ENCODE measurements at places on chromosomes 3 and 15. TPM values are rescaled to one million over a fixed set of nuclear protein-coding genes. Genes with fewer than 3 reads are reported as not detected.

The WDR53 gene
- total RNA-seq: 34.8 TPM

The TRNT1 gene
- total RNA-seq: 21.2 TPM

DNA sequence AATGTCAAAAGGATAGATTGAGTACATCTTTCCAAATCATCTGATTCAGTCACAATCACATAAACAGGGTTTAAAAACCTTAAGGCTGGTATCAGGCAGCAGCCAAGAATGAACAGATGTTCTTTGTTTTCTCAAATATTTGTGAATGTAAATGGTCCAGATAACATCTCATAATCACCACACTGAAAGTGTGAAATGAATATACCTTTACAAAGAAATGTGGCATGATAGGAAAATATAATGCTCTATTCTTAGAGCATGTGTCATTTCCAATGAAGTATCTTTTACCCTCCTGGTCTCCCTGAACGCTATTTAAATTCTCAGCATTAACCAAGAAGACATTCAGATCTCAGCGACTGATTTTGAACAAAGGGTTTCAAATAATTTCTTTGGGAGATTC is 8.8 kb upstream of the ACTC1 start:
- no peaks in the 10 kb centered on the region for H3K36me3 ChIP-seq
- H3K4me3 ChIP-seq: no peak overlapping the region
- no peak for DNase-seq
- H3K4me1 ChIP-seq: no peaks in the 10 kb centered on the region

GRCh38 chr3:102577082-102577789 is 142.4 kb downstream of the ZPLD1 start:
- H3K4me1 ChIP-seq: no peaks in the 10 kb centered on the region
- H3K36me3 ChIP-seq: no peaks in the 10 kb centered on the region
- no peak overlapping the region for H3K4me3 ChIP-seq

DNA sequence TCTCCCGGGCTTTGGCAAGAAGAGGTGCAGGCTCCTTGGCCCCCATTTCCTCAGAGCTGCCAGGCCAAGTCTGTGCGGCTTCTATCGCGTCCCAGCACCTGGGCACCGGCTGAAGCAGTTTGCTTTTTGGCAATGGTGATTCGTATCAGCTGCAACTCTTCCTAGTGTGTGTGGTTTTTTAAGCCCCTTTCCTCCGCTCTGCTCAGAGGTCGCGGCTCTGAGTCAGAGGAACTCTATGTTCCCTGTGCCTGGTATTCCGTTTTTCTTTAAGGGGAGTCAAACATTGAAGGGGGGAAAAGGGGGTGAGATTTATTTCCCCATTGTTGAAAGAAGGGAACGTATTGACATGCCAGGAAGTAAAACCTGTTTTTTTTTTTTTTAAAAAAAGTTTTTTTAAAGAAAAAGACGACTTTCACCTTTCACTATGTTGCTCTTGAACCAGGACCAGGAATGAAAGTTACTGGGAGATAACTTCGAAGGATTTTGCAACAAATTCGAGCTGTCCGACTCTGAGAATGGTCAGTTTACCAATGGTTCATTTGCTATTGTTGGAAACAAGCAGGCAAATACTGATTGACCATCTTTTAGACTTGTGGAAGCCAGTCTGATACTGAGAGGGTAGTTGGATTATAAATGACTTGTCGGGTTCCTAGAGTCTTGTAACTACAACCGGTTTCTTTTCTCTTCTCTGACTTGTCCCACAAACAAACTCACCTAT is 1.1 kb downstream of the ARMC8 start:
- DNase-seq: peak; percentile 46
- peak overlapping the region; percentile 76 for H3K27ac ChIP-seq
- H3K36me3 ChIP-seq: no peaks in the 10 kb centered on the region

DNA sequence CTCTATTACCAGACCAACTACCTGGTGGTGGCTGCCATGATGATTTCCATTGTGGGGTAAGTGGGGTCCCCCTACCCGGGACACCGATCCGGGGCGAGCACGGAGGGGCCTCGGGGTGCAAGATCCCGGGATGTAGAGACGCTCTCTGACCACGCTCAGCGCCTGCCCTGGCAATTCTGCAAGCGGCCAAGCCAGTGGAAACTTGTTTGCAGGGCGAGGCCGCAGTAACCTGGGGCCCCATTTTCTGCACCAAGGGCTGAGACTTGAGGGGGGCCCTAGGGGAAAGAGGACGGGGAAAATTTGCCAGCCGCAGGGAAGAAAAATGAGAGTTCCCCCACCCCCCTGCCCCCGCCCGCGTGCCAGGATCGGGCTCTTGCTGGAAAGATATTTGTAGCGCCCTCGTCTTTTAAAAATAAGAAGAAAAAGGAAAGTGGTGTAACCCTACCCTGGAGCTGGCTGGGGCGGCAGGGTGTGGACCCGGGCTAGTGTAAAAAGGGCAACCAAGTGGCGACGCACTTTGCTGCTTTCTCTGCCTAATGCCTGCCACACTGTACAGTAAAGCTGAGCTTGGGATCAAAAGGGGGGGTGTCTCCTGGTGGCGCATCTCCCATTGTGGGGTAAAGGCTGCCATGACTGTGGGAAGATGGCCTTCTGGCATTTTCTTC is 563 bp downstream of the ARL6IP5 start:
- no peaks in the 10 kb centered on the region for H3K27me3 ChIP-seq
- peaks cover 80% of the 10 kb centered on the region for H3K4me1 ChIP-seq
- DNase-seq: no peak
- peak overlapping the region; percentile 74 for H3K4me3 ChIP-seq

DNA sequence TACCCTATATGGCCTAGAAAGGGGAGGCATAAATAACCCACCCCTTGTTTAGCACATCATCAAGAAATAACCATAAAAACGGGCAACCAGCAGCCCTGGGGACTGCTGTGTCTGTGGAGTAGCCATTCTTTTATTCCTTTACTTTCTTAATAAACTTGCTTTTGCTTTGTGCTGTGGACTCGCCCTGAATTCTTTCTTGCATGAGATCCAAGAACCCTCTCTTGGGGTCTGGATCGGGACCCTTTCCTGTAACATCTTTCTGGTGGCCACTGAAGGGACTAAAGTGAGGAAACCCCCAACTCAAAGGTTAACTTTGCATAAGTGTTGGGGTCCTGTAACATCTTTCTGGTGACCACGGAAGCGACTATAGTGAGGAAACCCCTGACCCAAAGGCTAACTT is 15.7 kb upstream of the HHATL start:
- no peaks in the 10 kb centered on the region for H3K4me1 ChIP-seq
- no peak overlapping the region for H3K27ac ChIP-seq

GRCh38 chr3:108527817-108528216 is 17.4 kb upstream of the MYH15 start:
- no peaks in the 10 kb centered on the region for H3K4me1 ChIP-seq
- H3K36me3 ChIP-seq: no peaks in the 10 kb centered on the region
- no peak overlapping the region for H3K27ac ChIP-seq
- no peak overlapping the region for H3K4me3 ChIP-seq
- DNase-seq: no peak
- H3K27me3 ChIP-seq: no peaks in the 10 kb centered on the region

Data from PC-9 (cell line).